ENCODE measurements at places on chromosomes 3 and 15.

DNA sequence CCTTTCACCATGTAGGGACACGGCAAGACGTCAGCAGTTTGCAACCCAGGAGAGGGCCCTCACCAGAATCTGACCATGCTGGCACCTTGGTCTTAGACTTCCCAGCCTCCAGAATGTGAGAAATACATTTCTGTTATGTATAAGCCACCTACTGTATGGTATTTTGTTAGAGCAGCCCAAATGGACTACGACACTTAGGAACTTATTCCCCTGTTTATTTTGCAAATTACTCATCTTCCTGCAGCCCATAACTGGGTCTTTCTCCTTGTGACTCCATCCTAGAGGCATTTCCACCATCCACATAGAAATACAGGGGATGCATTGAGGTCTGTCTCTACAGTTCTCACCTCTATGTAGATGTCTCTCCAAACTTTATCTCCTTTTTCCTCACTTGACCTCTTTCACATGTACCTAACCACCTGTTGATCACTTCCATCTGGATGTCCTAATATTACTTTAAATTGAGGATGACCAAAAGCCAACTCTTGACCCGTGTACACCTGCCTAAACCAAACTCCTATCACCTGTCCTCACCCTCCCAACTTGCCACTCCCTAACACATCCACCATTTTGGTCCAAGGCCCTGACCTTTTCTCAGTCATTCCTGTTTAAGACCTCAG is 406.0 kb upstream of the WNT5A start:
- DNase-seq, result no peak

GRCh38 chr15:45378913-45379262 is 544 bp upstream of the GATM start:
- DNase-seq, result no peak

GRCh38 chr15:22978691-22979237 is 1.4 kb downstream of the CYFIP1 start:
- no peak for DNase-seq

- no peak for DNase-seq
Observed at GRCh38 chr15:33124811-33125210, 69.7 kb downstream of the FMN1 start.

GRCh38 chr3:119632829-119633228 is 27.6 kb downstream of the POPDC2 start:
- DNase-seq, result no peak

GRCh38 chr15:65832549-65833364 is 36.5 kb upstream of the RAB11A start:
- peak; percentile 99 for DNase-seq

GRCh38 chr15:44788748-44789147 is 52.4 kb downstream of the TRIM69 start:
- DNase-seq, result no peak

GRCh38 chr15:100174904-100175275 is 166.9 kb downstream of the ADAMTS17 start:
- no peak for DNase-seq

- DNase-seq, result no peak
Observed at GRCh38 chr15:72845981-72846383, 62.4 kb upstream of the ADPGK start.

- no peak for DNase-seq
Observed at GRCh38 chr3:175521406-175521805, 662.3 kb downstream of the NAALADL2 start.

Measured in LoVo (cell line).